Muscle of leg (tissue), 16 donors: ENCODE measurements at places on chromosomes 5 and 9. TPM values are rescaled to one million over a fixed set of nuclear protein-coding genes. Genes with fewer than 3 reads are reported as not detected.

GRCh38 chr9:15104826-15105420, 194.7 kb upstream of the FREM1 start:
- DNase-seq, result peak; percentile 31
- no peak overlapping the region for H3K27ac ChIP-seq
- H3K36me3 ChIP-seq, result no peaks in the 10 kb centered on the region
- no peaks in the 10 kb centered on the region for H3K27me3 ChIP-seq

DNA sequence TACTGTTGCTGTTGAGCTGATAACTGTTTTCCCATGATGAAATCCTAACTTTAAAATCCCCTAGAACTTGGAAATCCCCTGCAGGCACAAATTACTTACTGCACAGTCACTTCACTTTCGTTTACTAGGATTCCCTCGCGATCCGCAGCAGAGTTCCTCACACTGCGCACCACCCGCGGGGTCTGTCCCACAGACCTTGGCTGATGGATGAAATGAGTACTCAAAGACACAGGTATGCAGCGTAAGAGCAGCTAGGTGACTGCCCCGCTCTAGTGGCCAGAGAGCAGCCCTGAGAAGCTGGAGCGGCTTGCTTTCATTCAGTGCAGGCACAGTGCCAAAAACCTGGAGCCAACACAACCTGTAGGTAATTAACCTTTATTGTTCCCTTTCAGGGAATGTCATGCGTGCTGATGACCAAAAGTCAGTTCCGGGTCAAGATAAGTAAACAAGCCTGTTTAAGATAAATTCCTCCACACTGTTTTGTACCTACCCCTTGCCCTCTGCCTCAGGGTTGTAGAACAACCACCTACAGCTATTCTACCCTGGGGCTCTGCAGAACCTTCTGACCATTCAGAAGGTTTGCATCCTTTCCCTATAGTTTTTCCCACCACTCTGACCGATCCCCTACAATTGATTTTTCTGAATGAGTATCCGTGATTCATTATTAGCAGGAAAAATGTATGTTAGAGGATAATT, 191.2 kb downstream of the CDH9 start:
- H3K4me3 ChIP-seq, result no peak overlapping the region
- no peaks in the 10 kb centered on the region for H3K36me3 ChIP-seq
- no peak for DNase-seq
- H3K27me3 ChIP-seq, result no peaks in the 10 kb centered on the region

DNA sequence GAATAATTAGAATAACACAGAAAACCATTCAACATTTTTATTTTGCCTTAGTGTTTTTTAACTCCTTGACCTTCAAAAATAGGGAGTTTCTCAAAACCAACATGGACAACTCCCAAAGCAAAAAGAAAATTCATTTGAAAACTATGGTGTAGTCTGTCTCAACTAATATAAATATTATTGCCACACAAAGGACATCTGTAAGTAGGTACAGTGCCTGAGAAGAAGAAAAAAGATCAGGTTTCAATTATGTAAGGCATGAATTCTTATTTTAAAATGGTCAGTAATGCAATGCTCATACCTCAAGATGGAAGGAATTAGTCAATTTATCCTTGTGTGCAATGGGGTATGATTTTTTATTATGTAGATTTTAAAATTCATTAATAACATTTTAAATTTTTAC, 109.6 kb upstream of the CNTLN start:
- no peak overlapping the region for H3K27ac ChIP-seq
- H3K4me1 ChIP-seq, result no peaks in the 10 kb centered on the region
- H3K4me3 ChIP-seq, result no peak overlapping the region
- no peaks in the 10 kb centered on the region for H3K36me3 ChIP-seq
- no peak for DNase-seq

DNA sequence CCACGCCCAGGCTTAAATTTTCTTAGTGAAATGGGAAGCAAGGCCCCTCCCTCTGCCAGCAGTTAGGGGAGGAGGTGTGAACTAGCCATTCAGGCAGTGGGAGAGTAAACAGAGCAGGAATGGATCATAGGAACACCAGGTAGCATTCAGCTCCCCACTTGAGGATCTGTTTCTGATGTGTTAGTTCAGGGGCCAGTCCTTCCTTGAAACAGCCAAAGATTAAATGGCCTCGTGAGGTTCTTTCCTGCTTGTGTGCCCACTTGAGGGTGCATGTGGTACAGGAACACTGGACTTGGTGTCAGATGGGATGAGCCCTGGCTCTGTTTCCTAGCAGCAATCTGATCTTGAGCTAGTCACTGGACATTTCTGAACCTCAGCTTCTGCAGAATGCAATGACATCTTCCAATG, 21.2 kb downstream of the FAXDC2 start:
- DNase-seq, result no peak
- no peak overlapping the region for H3K4me3 ChIP-seq
- peaks cover 40% of the 10 kb centered on the region for H3K36me3 ChIP-seq
- peaks cover 18% of the 10 kb centered on the region for H3K4me1 ChIP-seq
- no peak overlapping the region for H3K27ac ChIP-seq
- H3K27me3 ChIP-seq, result no peaks in the 10 kb centered on the region

GRCh38 chr9:95952471-95952870, 77.0 kb downstream of the ERCC6L2 start:
- DNase-seq, result no peak
- no peak overlapping the region for H3K4me3 ChIP-seq

DNA sequence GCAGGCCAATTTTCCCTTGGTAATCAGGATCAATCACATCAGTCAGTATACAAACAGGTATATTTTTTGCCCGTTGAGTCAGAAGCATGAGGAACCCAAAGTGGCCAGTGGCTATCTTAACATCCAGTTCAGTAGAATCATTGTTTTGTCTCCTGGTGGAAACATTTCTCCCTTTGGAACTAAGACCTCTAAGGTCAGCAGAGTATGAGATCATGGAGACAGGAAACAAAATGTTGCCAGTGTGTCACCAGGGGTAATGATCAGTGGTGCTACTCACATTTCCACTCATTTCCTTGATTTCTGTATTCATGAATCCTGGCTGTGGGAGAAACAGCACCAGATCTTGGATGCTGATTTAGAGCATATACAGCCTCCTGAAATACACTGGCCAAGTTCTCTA, 553.0 kb downstream of the CSNK1G3 start:
- no peaks in the 10 kb centered on the region for H3K36me3 ChIP-seq
- peaks cover 2% of the 10 kb centered on the region for H3K4me1 ChIP-seq
- no peaks in the 10 kb centered on the region for H3K27me3 ChIP-seq
- DNase-seq, result no peak
- H3K4me3 ChIP-seq, result no peak overlapping the region
- no peak overlapping the region for H3K27ac ChIP-seq

Gene IL3
- not detected for polyA plus RNA-seq

DNA sequence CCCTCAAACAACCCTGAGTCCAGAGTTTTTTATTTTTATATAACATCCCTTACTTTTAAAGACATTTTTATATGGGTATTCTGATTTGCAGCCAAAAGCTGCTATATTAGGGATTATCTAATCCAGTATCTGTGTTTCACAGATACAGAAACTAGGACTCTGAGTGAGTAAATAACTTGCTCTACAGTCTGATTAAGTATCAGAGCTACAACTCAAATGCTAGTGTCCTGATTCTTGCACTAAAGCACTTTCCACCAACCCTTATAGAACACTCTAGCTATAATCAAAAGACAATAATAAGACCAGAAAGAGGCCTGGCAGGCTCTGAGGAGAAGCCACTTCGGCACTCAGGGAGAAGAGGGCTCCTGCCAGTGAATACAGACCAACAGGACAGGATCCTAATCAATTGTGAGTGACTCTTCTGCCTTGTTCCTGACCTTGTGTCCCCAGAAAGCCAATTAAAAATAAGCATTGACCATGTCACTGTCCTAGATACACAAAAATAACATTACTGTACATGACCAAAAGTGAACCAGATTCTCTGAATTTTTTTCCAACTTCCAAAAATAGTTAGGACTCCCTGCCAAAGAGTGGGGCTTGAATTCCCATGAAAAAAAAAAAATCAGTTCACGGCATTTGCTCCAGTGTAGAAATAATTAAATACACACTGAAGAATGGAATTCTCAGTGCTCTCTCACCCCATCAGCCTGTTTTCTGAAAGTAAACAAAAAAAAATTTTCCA, 63.6 kb upstream of the MAP3K1 start:
- peaks cover 2% of the 10 kb centered on the region for H3K4me1 ChIP-seq
- peak overlapping the region; percentile 67 for H3K27ac ChIP-seq
- no peaks in the 10 kb centered on the region for H3K36me3 ChIP-seq

GRCh38 chr9:13431692-13432091, 152.2 kb upstream of the MPDZ start:
- H3K36me3 ChIP-seq, result no peaks in the 10 kb centered on the region
- H3K27ac ChIP-seq, result no peak overlapping the region
- no peak for DNase-seq

DNA sequence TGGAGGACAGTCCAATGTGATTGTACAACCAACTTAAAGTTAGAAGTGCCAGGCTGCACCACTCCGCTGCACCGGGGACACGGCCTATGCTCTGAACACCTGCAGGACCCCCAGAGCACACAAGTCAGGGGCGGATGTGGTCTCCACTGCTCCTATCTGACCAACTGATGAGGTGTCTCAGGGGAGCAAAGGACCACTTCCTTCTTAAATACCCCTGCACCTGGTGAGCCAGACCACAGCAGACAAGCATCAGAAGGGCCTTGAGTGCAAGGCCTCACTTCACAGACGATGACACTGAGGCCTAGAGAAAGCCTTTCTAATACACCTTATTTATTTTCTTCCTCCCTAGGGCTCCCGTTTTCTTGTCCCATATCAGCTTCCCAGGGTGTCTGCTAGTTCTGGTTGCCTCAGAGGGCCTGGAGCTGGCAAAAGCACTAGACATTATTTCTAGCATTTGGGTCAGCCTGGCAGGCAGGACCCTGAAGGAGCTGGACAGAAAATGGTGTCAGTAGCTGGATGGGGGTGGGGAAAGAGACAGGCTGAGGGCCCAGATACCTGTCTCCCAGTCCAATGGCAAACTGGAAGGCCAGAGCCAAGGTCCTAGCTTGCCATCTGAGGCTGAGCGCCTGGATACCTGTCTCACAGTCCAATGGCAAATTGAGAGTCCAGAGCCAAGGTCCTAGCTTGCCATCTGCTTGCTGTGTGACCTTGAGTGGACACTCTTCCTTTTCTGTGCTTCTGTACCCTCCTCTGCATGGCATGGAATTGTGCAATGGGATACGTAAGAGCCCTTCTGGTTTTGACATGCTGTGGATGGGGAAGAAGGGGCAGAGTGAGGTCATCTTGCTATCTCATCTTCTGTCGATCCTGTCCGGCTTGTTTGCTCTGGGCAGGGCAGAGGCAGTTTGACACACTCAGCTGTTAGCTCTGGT, 9.0 kb downstream of the CCDC69 start:
- H3K4me3 ChIP-seq, result no peak overlapping the region
- H3K4me1 ChIP-seq, result peaks cover 17% of the 10 kb centered on the region
- no peak for DNase-seq
- H3K27me3 ChIP-seq, result no peaks in the 10 kb centered on the region

DNA sequence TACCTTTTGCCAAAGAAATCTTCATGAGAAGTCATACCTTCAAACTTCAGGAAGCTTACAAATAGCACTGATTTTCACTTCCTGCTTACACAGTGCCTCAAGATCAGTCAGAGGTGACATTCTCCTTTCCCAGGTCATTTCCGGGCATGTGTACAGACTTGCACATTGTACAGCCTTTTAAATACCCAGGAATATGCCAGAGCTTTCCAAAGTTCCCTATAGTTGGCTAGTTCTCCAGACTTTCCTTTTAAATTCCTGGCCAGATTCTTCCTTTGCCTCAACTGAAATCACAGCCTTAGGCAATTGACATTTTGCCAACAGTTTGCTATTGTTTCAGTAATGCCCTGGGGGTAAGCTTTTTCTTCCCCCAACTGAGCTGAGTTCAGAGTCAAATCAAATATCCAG, 47.2 kb downstream of the RFX3 start:
- no peak overlapping the region for H3K4me3 ChIP-seq
- DNase-seq, result peak; percentile 22
- peaks cover 4% of the 10 kb centered on the region for H3K36me3 ChIP-seq

- DNase-seq, result no peak
- H3K36me3 ChIP-seq, result no peaks in the 10 kb centered on the region
- peaks cover 2% of the 10 kb centered on the region for H3K27me3 ChIP-seq
- H3K4me3 ChIP-seq, result no peak overlapping the region
- no peak overlapping the region for H3K27ac ChIP-seq
Observed at GRCh38 chr5:73395256-73395655, 53.3 kb downstream of the FOXD1 start.

- no peak for DNase-seq
- peaks cover 19% of the 10 kb centered on the region for H3K36me3 ChIP-seq
- H3K27me3 ChIP-seq, result peaks cover 2% of the 10 kb centered on the region
- peak overlapping the region; percentile 75 for H3K27ac ChIP-seq
- H3K4me3 ChIP-seq, result no peak overlapping the region
Observed at GRCh38 chr9:114206221-114206789, 51.0 kb downstream of the COL27A1 start.

Gene C9orf57
- polyA plus RNA-seq, result not detected

GRCh38 chr5:132162945-132163344, 64.7 kb downstream of the P4HA2 start:
- no peak overlapping the region for H3K4me3 ChIP-seq
- no peaks in the 10 kb centered on the region for H3K36me3 ChIP-seq
- no peak overlapping the region for H3K27ac ChIP-seq
- H3K4me1 ChIP-seq, result no peaks in the 10 kb centered on the region
- no peaks in the 10 kb centered on the region for H3K27me3 ChIP-seq
- no peak for DNase-seq

- no peaks in the 10 kb centered on the region for H3K4me1 ChIP-seq
- DNase-seq, result no peak
- H3K4me3 ChIP-seq, result no peak overlapping the region
- no peaks in the 10 kb centered on the region for H3K27me3 ChIP-seq
- no peaks in the 10 kb centered on the region for H3K36me3 ChIP-seq
Observed at GRCh38 chr5:123937230-123937629, 425.3 kb downstream of the CSNK1G3 start.

Gene TMEM232
- 0.78 TPM for polyA plus RNA-seq

GRCh38 chr5:90878549-90879196, 320.1 kb downstream of the ADGRV1 start:
- H3K36me3 ChIP-seq, result no peaks in the 10 kb centered on the region
- H3K27me3 ChIP-seq, result no peaks in the 10 kb centered on the region
- H3K4me1 ChIP-seq, result peaks cover 2% of the 10 kb centered on the region
- H3K4me3 ChIP-seq, result no peak overlapping the region
- H3K27ac ChIP-seq, result peak overlapping the region; percentile 58
- DNase-seq, result peak; percentile 72

Gene IRX1
- 0.29 TPM for polyA plus RNA-seq

DNA sequence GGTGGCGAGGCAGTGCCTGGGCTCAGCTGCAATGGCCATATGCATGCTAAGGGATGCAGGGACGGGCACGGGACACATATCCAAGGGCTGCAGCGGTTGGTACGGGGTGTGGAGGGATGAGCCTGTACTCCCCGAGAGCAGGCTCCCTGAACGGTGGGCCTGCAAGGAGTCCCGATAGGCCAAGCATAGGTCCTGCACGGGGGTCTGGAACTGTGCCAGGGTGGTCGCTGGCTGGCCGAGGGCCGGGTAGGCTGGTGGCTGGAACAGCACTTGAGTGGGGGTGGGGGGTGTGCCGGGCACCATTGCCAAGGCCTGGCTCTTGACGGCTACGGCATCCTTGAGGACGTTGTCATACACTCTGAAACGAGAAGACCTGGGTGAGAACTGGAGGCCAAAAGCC, 24.1 kb downstream of the FABP6 start:
- H3K4me3 ChIP-seq, result no peak overlapping the region
- no peak for DNase-seq
- H3K27me3 ChIP-seq, result no peaks in the 10 kb centered on the region
- no peak overlapping the region for H3K27ac ChIP-seq
- peaks cover 28% of the 10 kb centered on the region for H3K36me3 ChIP-seq
- H3K4me1 ChIP-seq, result no peaks in the 10 kb centered on the region

Gene FBP1
- polyA plus RNA-seq, result 0.90 TPM

GRCh38 chr9:82922686-82923085, 140.3 kb downstream of the RASEF start:
- no peaks in the 10 kb centered on the region for H3K4me1 ChIP-seq
- H3K4me3 ChIP-seq, result no peak overlapping the region
- H3K27ac ChIP-seq, result no peak overlapping the region
- H3K36me3 ChIP-seq, result no peaks in the 10 kb centered on the region
- no peaks in the 10 kb centered on the region for H3K27me3 ChIP-seq
